ENCODE measurements at places on chromosomes 12 and 14.
A peak's percentile ranks its signal among the peaks of the same experiment; 100 is the strongest.

- no peaks in the 10 kb centered on the region for H3K4me1 ChIP-seq
- no peaks in the 10 kb centered on the region for H3K36me3 ChIP-seq
- H3K4me3 ChIP-seq, result no peak overlapping the region
- no peak overlapping the region for H3K27ac ChIP-seq
- no peak for DNase-seq
Measured at GRCh38 chr12:7026854-7027253, 8.6 kb upstream of the LPCAT3 start.

DNA sequence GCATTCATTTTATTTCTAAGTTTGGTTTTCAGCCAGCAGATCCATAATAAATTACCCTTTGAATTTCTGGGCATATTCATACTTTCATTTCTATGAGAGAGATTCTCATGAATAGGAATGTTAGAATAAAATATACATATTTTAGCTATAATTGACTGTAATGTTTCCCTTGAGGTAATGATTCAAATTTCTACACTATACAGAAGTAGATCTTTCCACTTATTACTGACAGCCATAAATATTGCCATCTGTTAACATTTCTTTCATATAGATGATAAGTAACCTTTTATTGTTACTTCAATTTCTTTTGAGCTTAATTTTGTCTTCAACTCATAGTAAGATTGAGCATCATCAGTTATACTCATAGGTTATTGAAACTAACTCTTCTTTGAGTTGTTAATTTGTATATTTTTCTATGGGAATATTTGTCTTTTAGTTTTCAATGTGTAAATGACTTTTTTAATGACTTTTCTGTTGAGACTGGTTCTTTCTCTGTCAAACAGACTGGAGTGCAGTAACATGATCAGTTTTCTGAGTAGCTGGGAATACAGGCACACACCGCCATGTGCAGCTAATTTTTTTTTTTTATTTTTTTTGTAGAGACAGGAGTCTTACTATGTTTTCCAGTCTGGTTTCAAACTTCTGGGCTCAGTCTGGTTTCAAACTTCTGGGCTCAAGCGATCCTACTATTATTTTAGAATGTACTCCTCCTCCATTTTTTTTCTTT, 991.6 kb downstream of the SLC6A15 start:
- H3K27ac ChIP-seq, result no peak overlapping the region
- H3K27me3 ChIP-seq, result no peaks in the 10 kb centered on the region
- no peaks in the 10 kb centered on the region for H3K36me3 ChIP-seq
- H3K4me1 ChIP-seq, result no peaks in the 10 kb centered on the region
- no peak for DNase-seq
- H3K4me3 ChIP-seq, result no peak overlapping the region

DNA sequence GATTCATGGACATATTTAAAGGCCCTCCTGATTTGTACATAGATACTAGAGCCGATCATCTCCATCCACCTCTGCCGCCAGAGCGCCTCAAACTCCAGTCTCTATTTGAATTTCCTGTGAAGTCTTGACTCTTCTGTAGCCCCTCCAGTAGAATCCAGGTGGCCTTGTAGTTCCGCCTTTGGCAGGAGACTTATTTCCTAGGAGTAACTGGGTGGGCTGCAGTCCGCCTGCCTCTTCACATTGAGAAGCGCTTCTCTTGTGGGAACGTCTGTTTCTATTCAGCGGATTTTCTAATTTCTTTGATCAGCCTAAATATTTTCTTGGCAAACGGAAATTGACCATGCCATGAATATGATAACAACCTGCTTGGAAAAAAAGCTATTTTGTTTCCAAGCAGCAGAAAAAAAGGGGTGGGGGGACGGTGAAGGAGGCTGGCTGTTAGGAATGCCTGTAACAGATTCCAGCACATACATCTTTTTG, 9.0 kb upstream of the SIX1 start:
- H3K27ac ChIP-seq, result no peak overlapping the region
- H3K36me3 ChIP-seq, result no peaks in the 10 kb centered on the region
- peaks cover 22% of the 10 kb centered on the region for H3K27me3 ChIP-seq
- H3K4me1 ChIP-seq, result peaks cover 9% of the 10 kb centered on the region
- H3K4me3 ChIP-seq, result peak overlapping the region; percentile 85
- no peak for DNase-seq

- no peaks in the 10 kb centered on the region for H3K36me3 ChIP-seq
- DNase-seq, result no peak
Measured at GRCh38 chr14:23209651-23210423, 26.4 kb upstream of the SLC7A8 start.

DNA sequence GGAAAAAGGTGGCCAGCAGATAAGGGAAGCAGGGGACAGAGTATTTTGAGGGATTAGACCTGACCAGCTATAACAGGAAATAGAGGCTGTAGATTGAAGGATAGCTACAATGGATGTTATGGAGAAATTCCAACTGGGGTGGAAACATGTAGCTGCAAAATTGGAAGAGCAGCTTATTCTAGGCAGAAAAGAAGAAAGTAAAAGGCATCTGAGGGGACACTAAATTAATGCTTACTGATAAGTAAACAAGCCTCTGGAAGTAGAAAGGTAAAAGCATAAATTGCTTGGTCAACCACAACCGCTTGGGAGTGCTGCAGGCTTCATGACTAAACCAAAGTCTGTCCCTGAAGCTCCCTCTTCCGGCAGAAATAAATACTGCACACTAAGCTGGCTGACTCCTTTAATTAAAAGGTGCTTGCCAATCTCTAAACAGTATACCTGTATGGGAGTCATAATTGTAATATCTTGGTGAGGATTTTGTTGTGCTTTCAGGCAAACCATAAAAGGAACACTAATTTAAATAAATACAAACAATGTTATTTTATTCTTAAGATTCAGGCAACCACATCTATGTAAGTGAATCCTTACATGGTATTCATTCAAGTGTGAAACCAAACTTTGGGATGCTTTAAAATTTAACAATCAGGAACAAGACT, 7.7 kb downstream of the UBC start:
- peaks cover 3% of the 10 kb centered on the region for H3K36me3 ChIP-seq
- no peaks in the 10 kb centered on the region for H3K27me3 ChIP-seq
- peak overlapping the region; percentile 47 for H3K27ac ChIP-seq

GRCh38 chr12:53976823-53977595, 2.3 kb upstream of the HOTAIR start:
- H3K4me1 ChIP-seq, result peaks cover 22% of the 10 kb centered on the region
- DNase-seq, result no peak
- peaks cover 29% of the 10 kb centered on the region for H3K27me3 ChIP-seq
- H3K4me3 ChIP-seq, result no peak overlapping the region
- H3K27ac ChIP-seq, result no peak overlapping the region
- H3K36me3 ChIP-seq, result no peaks in the 10 kb centered on the region

- no peaks in the 10 kb centered on the region for H3K36me3 ChIP-seq
- H3K4me3 ChIP-seq, result no peak overlapping the region
- no peak overlapping the region for H3K27ac ChIP-seq
- H3K4me1 ChIP-seq, result peaks cover 10% of the 10 kb centered on the region
Measured at GRCh38 chr14:99717682-99718013, 33.5 kb downstream of the CYP46A1 start.

Measured in GM12878 (cell line).